ENCODE measurements at places on chromosomes 16 and 17.

DNA sequence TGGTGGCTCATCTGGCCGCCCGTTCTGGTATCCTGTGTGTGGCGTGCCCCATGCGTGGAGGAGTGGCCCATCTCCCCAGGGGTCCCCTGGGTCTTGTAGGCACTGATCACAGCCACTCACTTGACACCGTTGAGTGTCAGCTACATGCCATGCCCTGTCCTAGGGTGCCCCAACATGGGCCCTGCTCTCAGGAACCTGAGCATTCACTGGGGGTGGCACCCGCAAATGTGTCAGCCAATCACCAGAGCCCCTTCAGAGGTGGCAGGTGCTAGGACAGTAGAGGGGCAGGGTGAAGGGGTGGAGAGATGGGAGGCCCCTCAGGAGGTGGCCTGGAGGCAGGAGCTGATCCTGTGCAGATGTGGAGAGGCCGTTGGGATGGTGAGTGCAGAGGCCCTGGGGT lies 27.8 kb downstream of the CMIP start:
- DNase-seq = no peak

DNA sequence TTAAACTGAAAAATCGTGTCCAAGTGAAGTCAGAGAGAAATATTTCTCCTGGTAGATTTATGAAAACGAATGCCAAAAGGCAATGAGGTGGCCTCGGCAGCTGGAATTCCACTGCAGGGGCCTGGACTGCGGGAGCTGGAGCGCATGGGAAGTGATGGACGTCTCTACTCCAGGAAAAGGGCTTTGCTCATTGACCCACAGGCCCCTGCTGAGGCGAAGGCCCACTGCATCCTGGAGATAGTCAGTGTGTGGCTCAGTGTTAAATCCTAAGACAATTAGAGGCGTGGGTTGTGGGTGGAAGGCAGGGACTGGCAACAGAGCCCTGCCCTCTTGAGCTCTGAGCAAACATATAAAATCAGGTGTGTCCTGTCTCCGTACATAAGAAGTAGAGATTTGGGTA lies 191.4 kb downstream of the SLC39A11 start:
- no peak for DNase-seq

GRCh38 chr17:80031691-80032430 lies 3.8 kb downstream of the TBC1D16 start:
- DNase-seq = no peak

GRCh38 chr17:7852919-7853690 lies 1.8 kb upstream of the TMEM88 start:
- peak; percentile 78 for DNase-seq

GRCh38 chr16:51146256-51146924 lies 4.7 kb downstream of the SALL1 start:
- DNase-seq = no peak

GRCh38 chr17:225551-225950 lies 44.1 kb upstream of the DOC2B start:
- peak; percentile 36 for DNase-seq

- DNase-seq = no peak
Measured at GRCh38 chr17:7285679-7286078, 4.2 kb downstream of the SLC2A4 start.

GRCh38 chr17:81713556-81714411 lies 1.7 kb downstream of the SLC25A10 start:
- no peak for DNase-seq

DNA sequence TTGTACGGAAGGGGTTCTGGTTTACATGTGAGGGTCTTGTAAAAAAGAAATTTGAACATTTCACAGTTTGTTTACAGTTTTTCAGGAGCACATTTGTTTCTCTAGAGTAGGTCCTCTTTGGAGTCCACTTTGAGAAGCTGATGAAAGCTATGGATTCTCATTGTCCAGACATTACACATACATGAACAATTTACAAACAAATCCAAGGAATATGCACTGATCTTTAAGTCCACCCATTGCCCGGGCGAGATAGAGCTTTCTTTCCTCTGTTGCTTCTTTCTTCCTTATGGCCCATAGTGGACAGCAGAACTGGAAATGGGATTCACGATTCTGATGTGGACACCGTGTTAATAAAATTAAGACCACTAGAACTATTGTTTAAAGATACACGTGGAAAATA lies 1.9 kb downstream of the DCAF7 start:
- no peak for DNase-seq

GRCh38 chr17:36602030-36602748 lies 806 bp downstream of the MRM1 start:
- no peak for DNase-seq

DNA sequence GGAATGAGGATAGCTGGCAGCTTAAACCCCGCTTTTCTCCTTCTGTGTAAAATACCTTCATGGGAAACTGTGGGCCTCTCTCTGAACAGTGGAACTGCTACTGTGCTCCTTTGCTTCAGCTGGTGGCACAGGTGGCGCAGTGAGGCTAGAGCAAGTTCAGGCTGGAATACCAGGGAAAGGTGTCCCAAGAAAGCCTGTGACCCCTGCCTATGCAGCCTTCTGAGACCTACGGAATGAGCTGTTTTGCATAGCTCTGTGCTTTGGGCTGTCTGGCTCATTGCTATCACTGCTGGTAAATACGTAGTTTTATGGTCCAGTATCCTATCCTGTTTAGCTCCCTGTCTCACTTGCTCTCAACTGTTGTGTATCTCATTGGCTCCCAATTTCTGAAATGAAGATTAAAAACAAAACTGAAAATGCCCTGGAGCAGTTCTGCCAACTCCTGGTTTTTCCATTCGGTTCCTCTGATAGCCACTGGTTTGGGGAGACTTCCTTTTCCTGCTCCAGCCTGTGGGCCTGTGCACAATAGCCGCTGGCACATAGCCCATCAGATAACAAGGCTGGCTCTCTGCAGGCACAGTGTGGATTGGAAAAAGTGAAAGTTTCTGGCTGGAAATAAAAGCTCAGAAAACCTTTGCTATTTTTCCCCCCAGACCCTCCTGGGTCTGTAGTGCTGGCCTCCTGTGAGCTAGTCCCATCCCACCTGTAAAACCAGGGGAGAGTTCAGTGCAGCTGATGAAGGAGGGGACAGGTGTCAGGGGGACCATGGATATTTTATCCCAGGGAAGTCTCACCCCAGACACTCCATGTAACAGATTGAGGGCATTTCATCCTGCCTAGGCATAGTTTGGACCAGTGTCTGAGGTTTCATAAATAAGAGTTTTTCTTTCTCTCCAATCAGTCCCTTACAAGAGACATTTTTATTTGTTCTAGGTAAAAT lies 24.0 kb downstream of the LIMD2 start:
- peak; percentile 88 for DNase-seq

DNA sequence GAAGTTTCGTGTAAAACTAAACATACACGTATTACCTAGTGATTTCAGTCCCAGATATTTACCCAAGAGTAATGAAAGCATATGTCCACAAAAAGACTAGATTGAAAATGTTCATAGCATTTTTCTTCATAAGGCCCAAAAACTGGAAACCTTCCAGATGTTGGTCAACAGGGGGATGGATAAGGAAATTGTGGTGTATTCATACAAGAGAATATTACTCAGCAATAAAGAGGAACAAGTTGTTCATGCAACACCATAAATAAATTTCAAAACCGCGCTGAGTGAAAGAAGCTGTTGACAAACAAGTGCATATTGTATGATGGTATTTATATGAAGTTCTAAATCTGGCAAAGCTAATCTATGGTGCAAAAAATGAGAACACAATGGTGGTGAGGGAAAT lies 54.1 kb upstream of the NFAT5 start:
- DNase-seq = no peak

DNA sequence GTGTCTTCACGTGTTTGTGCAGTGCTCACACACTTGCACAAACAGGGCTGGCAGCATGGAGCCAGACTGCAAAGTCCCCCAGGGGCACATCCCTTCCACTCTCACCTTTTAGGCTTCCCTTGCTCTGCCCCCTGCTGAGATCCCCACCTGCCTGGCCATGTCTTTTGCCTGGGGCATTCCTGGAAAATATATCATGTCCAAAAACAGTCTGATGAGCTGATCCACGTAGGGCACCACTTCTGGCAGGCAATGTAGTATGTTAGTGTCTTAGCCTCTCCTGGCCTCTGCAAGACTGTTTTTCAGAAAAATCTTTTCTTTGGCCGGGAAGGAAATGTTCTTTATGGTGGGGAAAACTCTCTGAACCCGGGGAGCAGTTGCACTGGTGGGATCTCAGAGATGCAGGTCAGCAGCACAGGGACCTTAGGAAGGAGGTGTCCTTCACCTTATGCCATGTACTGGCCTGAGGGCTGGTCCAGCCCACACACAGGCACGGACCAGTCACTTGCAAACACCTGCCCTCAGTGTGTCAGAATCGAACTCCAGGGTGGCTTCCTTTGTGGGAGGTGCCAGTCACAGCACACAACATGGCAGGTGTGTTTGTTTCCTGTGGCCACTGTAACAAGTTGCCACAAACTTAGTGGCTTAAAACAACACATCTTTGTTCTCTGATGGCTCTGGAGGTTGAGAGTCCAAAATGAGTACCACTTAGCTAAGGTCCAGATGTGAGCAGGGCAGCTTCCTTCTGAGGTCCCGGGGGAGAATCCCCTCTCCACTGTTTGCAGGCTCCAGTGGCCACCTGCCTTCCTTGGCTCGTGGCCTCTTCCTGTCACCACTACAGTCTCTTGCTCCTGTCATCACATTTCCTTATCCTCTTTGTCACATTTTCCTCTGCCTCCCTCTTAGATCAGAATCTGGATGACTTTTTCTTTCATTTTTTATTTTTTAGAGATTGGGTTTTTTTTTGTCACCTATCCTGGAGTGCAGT lies 46.6 kb downstream of the MPRIP start:
- DNase-seq = peak; percentile 27

GRCh38 chr17:45743626-45744326 lies 40.3 kb upstream of the CRHR1 start:
- DNase-seq = no peak

DNA sequence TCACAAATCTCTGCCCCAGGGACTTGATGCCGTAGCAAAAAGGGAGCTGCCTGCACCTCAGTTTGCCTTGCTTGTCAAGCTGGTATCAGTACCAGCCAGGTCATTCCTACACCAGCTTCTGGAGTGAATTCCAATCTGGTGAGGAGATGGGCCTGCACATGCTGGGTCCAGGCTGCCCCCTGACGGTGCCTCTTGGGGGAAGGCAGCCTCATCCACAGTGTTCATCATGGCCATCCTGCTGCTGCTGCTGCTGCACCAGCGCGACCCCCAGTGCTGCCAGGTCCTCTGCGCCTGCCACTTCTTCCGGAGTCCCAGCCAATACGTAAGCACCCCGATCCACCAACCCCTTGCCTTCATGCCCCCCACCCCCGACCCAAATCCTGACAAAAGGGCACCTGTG lies 8.3 kb downstream of the MRPL27 start:
- DNase-seq = no peak

All from aorta (tissue), 5 donors.